ENCODE measurements at places on chromosomes 1 and 21.

DNA sequence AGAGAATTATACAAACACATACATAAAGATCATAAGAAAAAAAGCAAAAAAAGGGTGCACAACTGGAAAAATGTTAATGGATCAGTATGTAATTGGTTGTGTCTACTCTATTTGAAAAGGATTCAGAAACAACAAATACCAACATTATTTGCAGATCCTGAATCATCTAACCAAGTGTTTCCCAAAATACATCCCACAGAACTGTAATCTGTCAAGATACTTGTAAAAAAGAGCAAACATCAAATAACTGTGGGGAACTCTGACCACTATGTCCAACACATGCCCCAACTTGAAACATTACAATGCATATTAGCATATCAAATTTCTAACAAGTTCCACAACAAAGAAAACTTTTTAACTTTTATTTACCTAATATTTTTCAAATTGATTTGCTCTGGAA is 22.6 kb downstream of the ANKRD13C start:
- DNase-seq, result no peak

- no peak for DNase-seq
These were observed 12.4 kb downstream of the PRPF38A start for GRCh38 chr1:52416811-52417210.

DNA sequence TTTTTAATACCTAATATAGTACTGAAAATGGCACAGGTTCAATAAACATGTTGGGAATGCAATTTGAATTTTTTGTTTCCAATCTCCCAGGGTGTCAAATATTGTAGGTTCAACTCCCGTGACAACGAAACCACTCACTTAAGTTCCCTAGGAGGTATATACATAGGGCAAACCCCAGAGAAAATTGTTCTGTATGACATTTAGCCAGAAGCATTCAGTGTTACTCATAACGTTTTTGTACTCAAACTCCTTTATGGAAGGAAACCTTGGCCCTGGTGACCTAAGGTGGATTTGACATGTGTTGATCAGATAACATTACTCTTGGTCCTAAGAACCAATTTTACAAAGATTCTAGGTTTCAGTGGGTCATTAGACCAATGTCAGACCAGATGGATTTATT is 110.6 kb downstream of the USP25 start:
- no peak for DNase-seq

GRCh38 chr21:43911015-43911934 is 46.3 kb downstream of the AGPAT3 start:
- DNase-seq, result no peak

GRCh38 chr1:200336101-200336845 is 73.6 kb downstream of the ZNF281 start:
- no peak for DNase-seq

- DNase-seq, result no peak
These were observed 17.0 kb downstream of the TRAF5 start for GRCh38 chr1:211343607-211344006.

GRCh38 chr1:2636733-2637132 is 3.9 kb upstream of the MMEL1 start:
- DNase-seq, result no peak

GRCh38 chr1:208731981-208732821 is 488.0 kb upstream of the PLXNA2 start:
- peak; percentile 6 for DNase-seq

Data from activated CD4-positive, alpha-beta T cell treated with anti-CD3 and anti-CD28 coated beads, Interleukin-2, amount 10 ng/mL, durations not matched to agents 7 days and 5 days (primary cell).